Renal pelvis (tissue), 12 donors: ENCODE measurements at places on chromosomes 2 and 18. TPM values are rescaled to one million over a fixed set of nuclear protein-coding genes. Genes with fewer than 3 reads are reported as not detected.

- no peak for DNase-seq
Measured at GRCh38 chr2:40210968-40211353, 240.9 kb downstream of the SLC8A1 start.

Gene SMYD1
- not detected for polyA plus RNA-seq

Gene SLC38A11
- 13.9 TPM for polyA plus RNA-seq

DNA sequence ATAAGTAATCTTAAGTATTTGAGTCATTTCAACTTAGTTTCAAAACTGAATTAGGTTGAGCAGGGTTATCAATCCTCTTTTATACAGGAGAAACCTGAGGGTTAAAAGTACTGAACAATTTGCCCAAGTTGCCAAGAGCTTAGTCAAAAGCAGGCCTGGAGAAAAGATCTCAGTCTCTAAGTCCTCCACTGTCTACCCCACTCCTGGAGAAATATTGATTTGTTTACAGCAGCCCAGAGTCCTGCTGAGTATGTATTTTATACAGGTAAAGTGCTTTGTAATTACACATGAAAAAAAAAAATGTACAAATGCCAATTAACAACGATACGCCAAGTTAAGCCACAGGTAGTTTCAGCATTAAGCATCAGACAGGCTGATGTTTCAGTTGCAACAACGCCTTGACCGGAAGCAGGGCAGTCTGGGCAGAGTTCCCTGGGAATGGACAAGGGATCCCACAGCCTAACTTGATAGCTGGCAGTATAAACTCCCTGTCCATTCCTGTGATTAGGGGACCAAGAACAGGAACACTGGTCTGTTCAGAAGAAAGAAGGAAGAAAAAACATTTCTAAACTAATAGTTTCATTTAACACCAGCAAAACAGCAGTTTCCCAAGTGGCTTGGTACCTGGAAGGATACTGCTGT lies 132.9 kb downstream of the MYO5B start:
- DNase-seq: no peak
